CD4-positive, CD25-positive, alpha-beta regulatory T cell (primary cell): ENCODE measurements at places on chromosomes 5 and 9. TPM values are rescaled to one million over a fixed set of nuclear protein-coding genes. Genes with fewer than 3 reads are reported as not detected.

Gene PMPCA
- 86.2 TPM for total RNA-seq

DNA sequence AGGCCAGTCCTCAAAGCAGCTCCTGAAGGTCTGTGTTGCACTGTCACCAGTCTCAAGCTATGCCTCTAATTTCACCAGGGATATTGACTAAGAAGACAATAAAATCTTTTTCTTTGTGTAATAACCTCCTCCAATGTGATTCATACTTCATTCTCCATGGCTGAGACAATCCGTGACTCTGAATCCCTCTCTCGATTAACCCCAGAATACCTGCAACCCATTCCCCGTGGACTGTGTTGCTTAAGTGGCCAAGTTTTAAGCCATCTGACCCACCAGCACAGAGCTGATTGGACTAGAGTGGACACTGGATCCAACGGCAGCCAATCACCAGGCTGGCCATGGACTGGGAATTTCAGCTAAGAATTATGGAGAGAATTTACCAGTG is 5.4 kb upstream of the CCIN start:
- H3K4me1 ChIP-seq, result peaks cover 11% of the 10 kb centered on the region
- no peak overlapping the region for H3K27ac ChIP-seq
- no peaks in the 10 kb centered on the region for H3K27me3 ChIP-seq
- no peak overlapping the region for H3K4me3 ChIP-seq
- peaks cover 9% of the 10 kb centered on the region for H3K36me3 ChIP-seq

Gene LRRC19
- total RNA-seq, result not detected

- no peaks in the 10 kb centered on the region for H3K36me3 ChIP-seq
- no peak for DNase-seq
- no peak overlapping the region for H3K27ac ChIP-seq
- H3K27me3 ChIP-seq, result no peaks in the 10 kb centered on the region
Observed at GRCh38 chr9:22036866-22037626, 27.9 kb upstream of the CDKN2B start.

Gene OR5C1
- not detected for total RNA-seq

Gene KCNIP1
- not detected for total RNA-seq
